IPS-NIHi11 (cell line): ENCODE measurements at places on chromosomes 2 and 18.

DNA sequence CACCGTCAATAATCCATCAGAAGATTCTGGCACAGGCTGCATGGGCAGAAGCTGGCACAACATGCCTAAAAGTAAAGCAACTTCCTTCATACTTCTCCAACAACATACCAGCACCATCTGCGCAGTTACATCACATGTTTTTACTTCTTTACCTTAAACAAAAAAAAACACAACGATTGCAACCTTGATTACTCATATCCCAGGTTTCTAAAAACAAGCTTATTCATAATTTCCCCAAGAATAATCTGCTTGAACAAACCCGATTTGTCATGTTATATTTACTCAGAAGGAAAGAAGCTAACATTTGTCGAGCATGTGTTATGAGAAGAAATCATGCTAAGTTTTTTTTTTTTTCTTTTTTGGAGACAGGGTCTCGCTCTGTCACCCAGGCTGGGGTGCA is 54.7 kb downstream of the THADA start:
- no peak for DNase-seq

GRCh38 chr2:216659276-216659675 is 26.1 kb downstream of the IGFBP2 start:
- DNase-seq, result no peak

DNA sequence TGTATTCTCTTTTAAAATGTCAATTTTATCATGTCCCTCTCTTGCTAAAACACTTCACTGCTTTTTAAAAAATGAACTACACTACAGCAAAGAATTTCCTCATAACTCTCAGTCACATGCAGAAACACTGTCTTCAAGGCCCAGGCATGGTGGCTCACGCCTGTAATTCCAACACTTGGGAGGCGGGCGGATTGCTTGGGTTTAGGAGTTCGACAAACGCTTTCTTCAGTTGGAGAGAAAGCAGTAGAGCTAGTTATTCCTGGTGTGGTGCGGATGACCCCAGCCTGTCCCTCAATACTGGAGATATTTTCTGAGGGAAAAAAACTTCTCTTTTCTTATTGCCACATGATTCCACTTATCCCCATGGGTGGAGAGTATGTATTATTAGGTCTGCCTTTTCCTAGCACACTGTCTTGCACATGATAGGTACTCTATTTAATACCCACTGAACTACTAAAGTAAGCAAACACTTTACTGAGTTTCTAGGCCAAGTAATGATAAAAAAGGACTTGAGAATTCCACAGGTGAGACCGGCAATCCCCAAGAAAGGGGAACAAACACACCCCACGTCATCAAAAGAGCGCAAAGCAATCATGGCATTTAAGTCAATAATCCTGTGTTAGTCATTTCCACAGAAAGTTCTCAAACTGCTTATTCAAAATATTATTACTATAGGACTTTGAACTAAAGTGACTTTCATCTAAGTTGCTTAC is 77.1 kb downstream of the SPIRE1 start:
- no peak for DNase-seq

DNA sequence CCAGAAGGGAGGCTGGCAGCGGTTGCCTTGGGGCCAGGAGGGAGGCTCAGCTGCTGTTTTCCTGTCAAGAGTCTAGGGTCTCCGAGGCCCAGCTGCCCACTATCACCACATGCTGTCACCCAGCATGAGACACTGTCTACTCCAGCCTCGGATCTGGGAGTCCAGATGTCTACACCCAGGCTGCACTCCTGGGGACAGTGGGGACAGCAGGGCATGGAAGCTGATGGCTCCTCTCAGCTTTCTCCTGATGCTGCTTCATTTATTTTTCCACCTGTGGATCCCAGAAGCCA is 134.0 kb downstream of the PTGR3 start:
- no peak for DNase-seq

GRCh38 chr2:222232372-222232771 is 66.4 kb downstream of the PAX3 start:
- no peak for DNase-seq

DNA sequence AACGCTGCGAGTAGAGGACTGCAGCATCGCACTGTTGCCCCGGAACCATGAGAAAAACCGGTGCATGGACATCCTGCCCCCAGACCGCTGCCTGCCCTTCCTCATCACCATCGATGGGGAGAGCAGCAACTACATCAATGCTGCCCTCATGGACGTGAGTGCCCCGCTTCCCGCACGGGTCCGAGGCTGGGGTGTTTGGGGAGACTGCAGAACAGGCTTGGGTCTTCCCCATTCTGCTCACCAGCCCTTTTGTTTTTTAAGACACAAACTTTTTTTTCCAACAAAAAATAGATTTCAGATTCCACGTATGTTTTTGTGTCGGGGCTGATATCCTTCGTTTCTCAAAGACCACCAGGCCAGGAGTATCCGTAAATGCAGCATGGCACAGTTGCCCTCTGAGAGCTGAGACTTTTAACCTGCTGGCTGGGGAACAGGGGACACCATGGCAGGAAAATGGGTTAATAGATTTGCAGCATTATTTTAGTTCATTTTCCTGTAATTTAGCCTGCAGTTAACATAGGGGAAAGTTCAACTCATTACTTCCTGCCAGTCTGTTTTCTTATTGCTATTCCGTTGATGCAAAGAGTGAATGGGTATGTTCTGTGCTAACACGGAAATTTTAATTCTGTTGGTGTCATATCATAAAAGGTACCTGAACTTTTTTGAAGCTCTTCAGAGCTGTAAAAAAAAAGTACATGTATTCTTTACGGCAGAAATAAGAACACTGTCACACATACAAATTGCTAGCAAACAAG is 229.9 kb upstream of the RAB12 start:
- no peak for DNase-seq

DNA sequence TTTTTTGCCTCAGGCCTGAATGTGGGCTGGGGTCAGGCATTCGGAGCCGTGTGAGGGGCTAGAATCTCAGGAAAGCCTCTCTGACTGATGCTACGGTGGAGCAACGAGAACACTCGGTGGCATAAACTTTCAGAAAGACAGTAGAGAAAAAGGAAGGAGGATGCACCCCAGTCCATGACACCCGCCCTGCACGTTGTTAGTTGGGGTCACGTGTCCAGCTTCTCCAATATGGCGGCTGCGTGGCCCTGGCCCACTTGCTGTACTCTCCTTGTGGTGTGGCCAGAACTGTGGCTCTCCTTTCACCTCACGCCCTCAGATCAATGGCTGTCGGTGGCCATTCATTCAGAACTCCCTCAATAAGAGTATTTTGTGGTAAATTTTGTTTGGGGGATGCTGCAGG is 131.2 kb downstream of the KCTD1 start:
- no peak for DNase-seq

DNA sequence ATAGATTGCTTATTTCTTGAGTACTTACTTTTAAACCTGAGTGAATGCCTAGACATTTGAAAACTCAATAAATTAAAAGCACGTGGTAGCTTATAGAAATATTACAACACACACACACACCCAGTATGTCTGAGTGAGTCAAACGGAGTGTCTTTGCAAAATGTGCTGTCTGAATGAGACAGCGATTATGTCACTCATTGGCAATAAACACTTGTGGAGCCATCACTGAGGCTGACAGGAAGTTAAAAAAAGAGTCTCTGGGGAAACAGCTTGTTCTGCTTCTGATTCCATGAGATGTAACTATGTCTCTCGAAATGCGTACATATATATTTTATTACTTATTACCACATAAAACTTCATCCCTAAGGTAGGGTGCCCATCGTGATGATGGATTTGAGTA is 22.3 kb upstream of the VPS4B start:
- DNase-seq, result no peak

- DNase-seq, result no peak
Measured at GRCh38 chr18:55910296-55910695, 322.3 kb upstream of the TCF4 start.

GRCh38 chr18:28606686-28607085 is 429.8 kb upstream of the CDH2 start:
- DNase-seq, result no peak

DNA sequence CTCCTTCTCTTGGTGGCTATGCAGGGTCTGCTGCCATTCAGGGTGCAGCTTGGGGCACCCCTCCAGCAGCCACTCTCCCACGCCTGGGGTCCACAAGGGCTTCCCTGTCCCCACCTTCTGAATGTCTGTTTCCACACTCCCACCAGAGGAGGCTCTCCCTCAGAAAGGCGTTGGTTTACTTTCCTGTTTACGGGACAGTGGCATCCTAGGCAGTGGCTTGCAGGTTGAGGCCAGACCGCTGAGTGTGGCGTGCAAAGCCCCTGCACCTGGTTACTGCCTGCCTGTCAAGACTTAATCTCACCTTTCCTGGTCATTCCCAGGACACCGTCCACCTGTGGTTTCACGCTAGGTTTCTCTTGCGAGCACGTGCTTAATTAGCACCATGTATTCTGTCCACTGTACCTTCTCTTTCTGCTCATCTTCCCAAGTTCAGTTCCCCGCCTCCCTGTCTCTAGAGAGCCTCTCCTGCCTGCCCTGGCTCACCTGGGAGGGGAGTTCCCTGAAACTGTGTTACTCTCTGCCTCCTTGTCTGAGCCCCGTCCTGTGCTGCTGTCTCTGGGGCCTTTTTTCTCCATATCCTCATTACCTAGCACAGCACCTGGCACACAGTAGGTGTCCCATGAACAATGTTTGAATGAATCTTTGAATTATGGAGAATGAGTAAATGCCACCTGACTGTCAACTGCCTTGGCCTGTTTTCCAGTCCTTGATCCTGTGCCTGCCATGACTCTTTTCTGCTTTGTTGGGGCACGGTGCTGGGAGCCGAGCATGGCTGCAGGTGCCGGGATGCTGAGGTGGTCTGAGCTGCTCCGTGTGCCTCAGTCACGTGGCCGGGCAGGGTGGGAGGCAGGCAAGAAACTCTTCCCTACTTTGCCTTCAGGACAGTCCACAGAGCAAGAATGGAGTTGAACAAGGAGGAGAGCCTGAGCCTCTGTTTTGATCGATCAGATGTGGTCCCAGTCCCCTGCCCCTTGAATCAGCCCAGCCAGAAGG is 56.4 kb downstream of the ARHGEF4 start:
- no peak for DNase-seq

- DNase-seq, result no peak
Measured at GRCh38 chr2:16785149-16785548, 119.5 kb upstream of the CYRIA start.

GRCh38 chr2:233993461-233993860 is 57.0 kb upstream of the SPP2 start:
- no peak for DNase-seq

DNA sequence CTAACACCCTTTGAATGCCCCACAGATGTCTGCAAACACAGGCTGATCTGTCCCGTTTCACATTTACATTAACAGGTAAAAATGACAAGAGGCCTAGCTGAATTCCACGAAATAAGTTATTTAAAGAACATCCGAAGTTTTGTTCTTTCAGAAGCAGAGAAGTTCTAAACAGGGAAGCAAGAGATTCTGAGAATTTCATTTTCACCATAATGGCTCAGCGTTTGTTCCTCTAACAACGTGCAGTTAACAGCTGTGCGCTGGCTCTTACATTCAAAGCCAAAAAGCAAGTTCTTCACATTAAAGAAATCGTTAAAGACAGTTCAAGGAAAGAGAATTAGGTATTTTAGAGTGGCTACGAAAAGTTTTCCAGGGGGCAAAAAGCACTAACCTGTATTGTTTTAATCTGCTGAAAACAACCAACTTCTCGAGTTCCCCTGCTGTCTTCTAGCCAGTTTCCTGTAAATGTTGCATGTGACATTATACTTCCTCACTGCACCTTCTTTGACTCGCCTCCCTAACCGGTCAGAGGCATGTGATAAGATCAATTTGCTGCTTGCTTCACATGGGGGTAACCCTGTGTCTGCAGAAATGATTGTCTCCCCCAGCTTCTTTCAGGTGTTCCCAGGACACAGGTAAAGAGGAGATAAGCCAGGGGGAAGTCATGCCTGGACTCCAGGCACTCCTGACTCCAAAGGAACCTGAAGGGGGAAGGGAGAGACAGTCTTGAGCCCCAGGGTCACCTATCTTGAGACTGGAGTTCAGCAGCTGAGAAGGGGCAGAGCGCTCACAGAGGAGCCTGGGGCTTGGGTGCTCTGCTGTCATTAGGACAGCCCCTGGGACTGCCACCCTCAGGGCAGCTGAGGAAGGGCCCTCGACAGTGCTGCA is 36.8 kb upstream of the WIPF1 start:
- no peak for DNase-seq

- no peak for DNase-seq
Measured at GRCh38 chr2:143128681-143129580, at the start of gene ARHGAP15. Gene ARHGAP15, plus strand, starts transcription at chr2:143129419.

GRCh38 chr2:131724019-131724418 is 196.3 kb downstream of the CCDC74A start:
- DNase-seq, result peak; percentile 3

GRCh38 chr18:10405816-10406663 is 48.4 kb upstream of the APCDD1 start:
- DNase-seq, result no peak

DNA sequence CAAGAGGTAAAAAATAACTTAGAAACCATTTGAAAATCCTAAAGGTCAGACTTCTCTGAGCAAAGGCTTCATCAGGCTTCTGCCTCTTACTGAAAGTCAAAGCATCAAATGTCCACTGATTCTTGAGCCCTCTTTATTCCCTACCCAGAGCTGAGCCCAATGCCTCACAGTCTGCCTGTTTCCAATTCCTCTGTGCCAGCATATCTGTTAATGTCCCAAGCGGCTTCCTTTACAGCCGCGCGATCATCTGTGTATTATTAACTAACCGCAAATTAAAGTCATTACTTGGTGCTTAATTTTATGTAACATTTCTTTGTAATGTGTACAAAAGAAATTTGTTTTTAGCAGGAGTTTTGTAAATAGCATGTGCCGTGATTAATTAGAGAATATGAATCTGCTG is 418.8 kb upstream of the HNRNPA3 start:
- no peak for DNase-seq

- peak; percentile 6 for DNase-seq
Measured at GRCh38 chr2:191650896-191651773, 26.8 kb upstream of the NABP1 start.
